Adrenal gland (tissue), 19 donors: ENCODE measurements at places on chromosomes 16 and 17. TPM values are rescaled to one million over a fixed set of nuclear protein-coding genes. Genes with fewer than 3 reads are reported as not detected.

The TMC7 gene
- 0.35 TPM for total RNA-seq

The CCDC144A gene
- 4.0 TPM for total RNA-seq

The TSPOAP1 gene
- total RNA-seq: 9.8 TPM

The MYH2 gene
- not detected for total RNA-seq

The ADAP2 gene
- 62.9 TPM for total RNA-seq

The SPHK1 gene
- total RNA-seq: 12.7 TPM

The TBC1D3 gene
- total RNA-seq: not detected

The CBLN1 gene
- not detected for total RNA-seq

- DNase-seq: no peak
These were observed 24.2 kb downstream of the SLC12A3 start for GRCh38 chr16:56889206-56889605.

GRCh38 chr17:2181206-2181896 is 122.2 kb downstream of the SMG6 start:
- DNase-seq: peak; percentile 86

GRCh38 chr17:28738680-28739384 is 5.0 kb upstream of the TRAF4 start:
- DNase-seq: no peak
